Bone marrow (tissue), 2 donors: ENCODE measurements at places on chromosomes 11 and 22.

DNA sequence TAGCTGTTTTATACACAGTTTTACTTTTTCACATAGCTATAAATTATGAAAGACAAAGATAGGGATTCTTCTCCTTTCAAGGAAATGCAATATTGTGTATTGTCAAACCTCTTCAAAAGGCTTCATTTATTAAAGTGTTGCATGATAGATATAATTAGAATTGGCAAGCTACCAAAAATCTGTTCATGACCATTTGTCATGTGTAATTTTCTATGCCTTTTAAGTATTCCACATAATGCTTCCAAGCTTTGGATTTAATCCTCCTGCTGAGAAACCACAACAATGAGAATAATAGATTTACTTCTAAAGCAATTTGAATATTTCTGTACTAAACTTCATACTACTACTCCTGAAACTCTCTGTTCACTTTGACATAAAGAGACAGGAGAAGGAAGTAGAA, 403.2 kb upstream of the CCDC179 start:
- DNase-seq, result no peak

GRCh38 chr22:16609548-16610261, 17.1 kb upstream of the CCT8L2 start:
- no peak for DNase-seq

- no peak for DNase-seq
Observed at GRCh38 chr11:128840137-128840536, 27.0 kb downstream of the KCNJ1 start.

DNA sequence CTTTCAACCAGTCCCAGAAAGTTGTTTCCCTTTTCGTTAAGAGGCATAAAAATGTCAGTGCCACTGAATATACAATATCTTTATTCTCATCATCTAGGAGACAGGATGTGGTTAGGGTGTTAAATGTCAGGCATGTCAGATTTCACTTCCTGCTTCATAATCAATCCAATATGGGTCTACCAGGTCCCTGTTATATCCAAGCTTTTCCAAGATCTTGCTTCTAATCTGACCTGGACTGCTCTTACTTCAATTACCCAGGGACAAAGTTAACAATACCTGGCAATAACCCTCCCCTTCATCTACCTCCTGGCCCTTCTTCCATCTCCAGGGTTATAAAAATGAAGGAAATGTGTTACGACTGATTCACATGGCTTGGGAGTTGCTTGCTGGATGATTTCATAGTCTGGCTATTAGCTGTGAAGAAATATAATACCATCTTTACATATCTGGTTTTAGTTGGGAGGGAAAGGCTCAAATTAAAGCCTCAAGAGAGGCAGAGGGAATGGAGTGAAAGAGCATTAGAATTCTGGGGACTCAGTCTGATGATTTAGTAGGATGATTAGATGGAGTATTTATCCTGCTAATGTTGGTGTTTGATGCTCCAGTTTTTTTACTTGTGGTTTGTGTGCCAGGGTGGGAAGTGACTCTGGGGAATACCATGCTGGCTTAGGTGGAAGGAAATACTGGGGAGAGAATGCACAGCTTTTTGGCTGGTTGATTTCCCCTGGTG, 534.3 kb downstream of the ETS1 start:
- DNase-seq, result no peak

DNA sequence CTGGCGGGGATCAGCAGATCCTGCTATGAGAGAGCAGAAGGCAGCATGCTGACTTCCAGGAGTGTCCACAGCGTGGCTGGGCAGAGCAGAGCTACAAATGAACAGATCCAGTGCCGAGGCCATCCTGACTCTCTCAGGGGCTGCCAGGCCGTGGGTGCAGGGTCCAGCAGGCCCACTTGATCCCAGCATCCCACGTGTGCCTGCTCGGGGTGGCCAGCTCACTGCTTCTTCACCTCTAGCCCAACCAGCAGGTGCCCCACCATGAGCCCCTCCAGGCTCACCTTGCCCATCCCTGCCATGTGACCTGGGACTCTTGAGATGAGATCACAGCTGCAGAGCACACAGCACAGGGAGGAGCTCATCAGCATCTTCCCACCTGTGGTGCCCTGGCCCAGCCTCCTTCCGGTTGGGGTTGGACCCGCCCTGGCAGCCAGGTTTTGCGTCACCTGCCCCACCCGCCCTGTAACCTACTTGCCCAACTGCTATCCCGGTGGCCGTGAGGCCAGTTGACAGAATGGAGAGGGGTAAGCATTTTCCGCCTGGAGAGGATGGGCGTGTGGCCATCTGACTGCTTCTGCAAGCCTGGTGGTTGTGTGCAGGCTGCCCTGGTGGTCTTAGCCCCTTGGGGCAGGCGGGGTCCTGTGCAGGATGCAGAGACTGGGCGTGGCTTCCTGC, 11.0 kb downstream of the TANGO2 start:
- DNase-seq, result no peak

DNA sequence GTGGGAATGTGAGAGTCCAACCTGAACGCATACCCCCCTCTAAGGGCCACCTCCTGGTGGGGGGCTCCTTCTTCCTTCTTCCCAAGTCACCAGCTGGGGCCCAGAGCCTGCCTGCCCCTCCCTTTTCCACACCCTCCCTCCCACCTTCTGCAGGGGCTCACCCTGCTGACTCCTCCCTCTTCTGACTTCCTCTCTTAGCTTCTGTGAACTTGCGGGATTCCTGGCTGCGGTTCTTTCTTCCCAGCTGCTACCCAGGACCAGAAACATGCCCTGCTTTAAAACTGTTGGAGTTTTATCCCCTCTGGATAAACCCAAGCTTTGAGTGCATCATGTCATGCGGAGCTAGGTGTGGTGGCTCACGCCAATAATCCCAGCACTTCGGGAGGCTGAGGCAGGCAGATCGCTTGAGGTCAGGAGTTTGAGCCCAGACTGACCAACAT, 10.2 kb downstream of the LRRC74B start:
- DNase-seq, result no peak

DNA sequence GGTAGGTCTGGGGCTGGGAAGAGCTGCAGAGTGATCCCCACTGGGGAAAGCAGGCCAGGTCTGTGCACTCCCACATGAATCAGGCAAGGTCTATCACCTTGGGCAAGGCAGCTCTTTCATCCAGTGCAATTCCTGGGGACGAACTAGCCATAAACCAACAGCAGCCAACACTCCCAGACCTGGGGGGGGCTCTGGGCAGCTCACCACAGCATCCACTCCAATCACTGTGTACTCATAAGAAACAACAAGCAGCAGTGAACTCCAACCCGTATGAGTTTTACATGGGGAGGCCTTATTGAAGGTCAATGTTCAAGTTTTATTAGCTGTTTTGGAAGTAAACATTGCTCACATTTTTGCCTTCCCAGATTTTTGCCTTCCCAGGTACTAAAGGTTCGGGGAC, 157.4 kb upstream of the NAV2 start:
- DNase-seq, result no peak

- DNase-seq, result no peak
Observed at GRCh38 chr11:65390099-65390941, 3.9 kb downstream of the FRMD8 start.

DNA sequence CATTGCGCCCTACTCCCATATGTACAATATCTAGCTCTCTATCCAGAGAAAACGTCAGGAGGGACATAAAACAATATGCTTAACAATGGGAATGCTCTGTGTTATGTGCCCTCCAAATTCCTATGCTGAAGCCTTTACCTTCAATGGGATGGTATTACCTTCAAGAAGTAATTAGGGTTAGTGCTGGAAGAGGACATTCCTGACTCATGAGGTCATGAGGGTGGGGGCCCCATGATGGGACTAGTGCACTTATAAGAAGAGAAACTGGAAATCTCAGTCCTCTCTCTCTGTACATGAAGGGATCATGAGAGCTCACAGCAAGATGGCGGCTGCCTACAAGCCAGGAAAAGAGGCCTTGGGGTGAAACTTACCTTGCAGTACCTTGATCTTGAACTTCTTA, 20.3 kb downstream of the MMP20 start:
- DNase-seq, result no peak

GRCh38 chr22:49369726-49370626, 457.7 kb downstream of the BRD1 start:
- no peak for DNase-seq

DNA sequence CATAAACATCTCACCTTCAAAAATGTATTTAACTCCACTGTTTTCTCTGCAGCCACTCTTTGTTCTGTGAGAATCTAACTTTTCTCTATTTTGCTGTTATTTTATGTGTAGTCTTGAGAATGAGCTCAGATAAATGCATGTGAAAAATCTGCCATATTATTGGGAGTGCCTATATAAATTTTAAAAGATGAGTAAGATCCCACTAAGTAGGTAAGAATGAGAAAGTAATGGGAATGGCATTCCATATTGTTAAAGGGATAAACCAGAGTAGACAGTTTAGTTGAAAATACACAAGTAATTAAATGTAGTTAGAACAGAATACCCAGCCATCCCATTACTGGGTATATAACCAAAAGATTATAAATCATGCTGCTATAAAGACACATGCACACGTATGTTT, 817.2 kb downstream of the FAM181B start:
- no peak for DNase-seq

DNA sequence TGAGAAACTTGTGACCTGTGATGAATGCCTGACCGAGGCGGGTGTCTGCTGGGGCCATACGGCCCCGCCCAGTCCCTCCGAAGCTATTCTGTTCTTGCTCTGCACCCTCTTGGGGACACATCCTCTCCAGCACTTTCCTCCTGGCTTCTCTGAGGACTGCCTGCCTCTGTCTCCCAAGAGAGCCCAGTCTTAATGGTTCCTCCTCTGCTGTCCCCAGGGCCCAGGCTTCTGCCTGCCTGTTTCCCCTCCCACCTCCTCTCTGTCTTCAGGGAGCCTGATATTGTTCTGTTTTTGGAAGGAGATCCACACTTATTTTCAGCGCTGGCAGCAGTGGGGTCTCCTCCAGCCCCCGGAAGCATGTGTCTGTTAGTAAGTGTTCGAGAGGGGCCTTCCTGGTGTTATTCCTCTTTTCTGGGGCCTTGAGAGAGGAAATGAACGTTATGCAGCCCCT, 18.7 kb downstream of the SYNGR1 start:
- DNase-seq, result no peak

GRCh38 chr11:2263071-2263565, 7.3 kb downstream of the ASCL2 start:
- DNase-seq, result no peak

GRCh38 chr11:61194169-61194671, 9.1 kb upstream of the PGA3 start:
- no peak for DNase-seq

- no peak for DNase-seq
Observed at GRCh38 chr22:35563211-35563610, 22.6 kb downstream of the RASD2 start.

DNA sequence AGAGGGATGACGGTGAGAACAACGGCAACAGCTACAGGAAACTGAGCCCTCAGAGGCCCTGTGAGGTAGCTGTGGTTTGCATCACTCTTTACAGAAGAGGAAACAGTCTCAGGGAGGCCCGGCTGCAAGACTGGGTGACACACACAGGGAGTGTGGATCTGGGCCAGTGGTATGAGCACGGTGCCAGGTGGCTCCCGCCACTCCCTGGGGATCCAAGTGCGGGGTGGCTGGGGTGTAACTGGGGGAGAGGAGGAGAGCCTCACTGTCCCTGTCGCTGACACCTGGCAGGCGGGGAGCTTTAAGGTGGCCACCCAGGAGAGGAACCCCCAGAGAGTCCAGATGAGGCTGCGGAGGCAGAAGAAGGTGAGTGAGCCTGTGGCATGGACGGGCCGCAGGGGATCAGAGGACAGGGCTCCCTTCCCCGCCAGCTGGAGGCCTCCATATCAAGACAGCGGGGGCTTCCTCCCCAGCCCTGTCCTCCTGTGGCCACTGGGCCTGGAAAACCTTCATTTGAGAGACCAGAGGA, 5.6 kb downstream of the RGL4 start:
- peak; percentile 87 for DNase-seq

GRCh38 chr11:2541881-2542361, 97.1 kb downstream of the KCNQ1 start:
- DNase-seq, result no peak

GRCh38 chr22:17872471-17872870, 98.2 kb upstream of the BID start:
- no peak for DNase-seq

DNA sequence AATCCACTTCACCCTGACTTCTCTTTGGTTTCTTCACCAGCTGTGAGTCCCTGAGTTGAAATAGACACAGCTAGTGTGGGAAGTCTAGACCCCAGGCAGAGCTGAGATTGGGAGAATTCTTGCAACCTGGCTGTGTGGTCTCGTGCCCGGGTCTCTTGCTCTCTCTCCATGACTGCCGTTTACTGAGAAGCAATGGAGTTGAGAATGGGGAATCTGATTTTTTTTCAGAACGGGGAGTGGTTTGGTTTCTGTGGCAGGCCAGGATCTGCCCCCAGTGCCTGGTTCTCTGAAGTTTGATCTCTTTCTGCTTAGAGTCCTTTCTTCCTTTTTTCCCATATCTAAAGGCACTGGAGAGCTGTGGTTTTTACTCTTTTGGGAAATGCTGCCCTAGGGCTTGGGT, 1.5 kb downstream of the SIDT2 start:
- no peak for DNase-seq

DNA sequence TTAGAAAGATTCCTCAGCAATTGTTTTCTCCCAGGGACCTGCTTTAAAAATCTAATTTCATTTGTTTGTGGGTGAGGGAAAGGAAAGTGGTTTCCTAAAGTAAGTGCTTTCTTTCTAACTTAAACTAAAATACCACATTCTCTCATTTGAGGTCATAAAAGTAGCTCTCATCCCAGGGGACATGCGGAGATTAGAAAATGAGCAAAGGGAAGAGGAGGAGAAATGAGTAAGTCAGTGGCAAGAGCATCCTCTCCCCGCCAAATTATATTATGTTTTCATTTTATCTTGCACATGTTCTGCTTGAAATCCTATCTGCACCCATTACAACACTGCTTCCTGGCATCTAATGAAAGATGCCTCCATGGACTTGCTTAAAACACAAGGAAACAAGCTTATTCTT, 191.4 kb downstream of the ARHGAP42 start:
- no peak for DNase-seq

DNA sequence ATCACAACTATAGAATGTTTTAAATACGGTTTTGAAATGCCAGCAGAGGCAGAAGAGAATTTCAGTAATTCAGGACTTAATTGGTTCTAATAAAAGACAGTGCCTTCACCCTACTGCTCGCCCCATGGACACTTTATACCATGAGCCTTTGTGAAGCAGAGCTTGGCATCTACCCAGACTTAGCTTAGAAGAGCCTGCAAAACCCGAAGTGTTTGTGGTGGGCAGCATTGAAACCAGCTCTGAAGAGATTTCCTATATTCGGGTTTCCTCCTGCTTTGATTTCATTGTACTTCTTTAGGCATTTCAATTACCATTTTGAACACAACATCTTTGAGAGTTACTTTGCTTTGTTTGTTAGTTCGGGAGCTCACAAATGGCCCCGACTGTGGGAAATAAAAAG, 185.1 kb upstream of the MTNR1B start:
- DNase-seq, result no peak

- DNase-seq, result no peak
Observed at GRCh38 chr22:20479612-20480196, 15.9 kb downstream of the KLHL22 start.

- no peak for DNase-seq
Observed at GRCh38 chr11:27287205-27287604, 75.8 kb downstream of the CCDC34 start.

- DNase-seq, result no peak
Observed at GRCh38 chr11:87198266-87198881, 160.6 kb downstream of the TMEM135 start.

- no peak for DNase-seq
Observed at GRCh38 chr22:37340331-37341262, 58.3 kb downstream of the CYTH4 start.
